SW 1271 (cell line): ENCODE measurements at places on chromosomes 7 and 10.
A peak's percentile ranks its signal among the peaks of the same experiment; 100 is the strongest.

GRCh38 chr10:68332259-68333057 lies at the start of gene PBLD:
PBLD (minus strand) TSS chr10:68332928; CDS start chr10:68306844, 26,084 bp downstream.
- peak; percentile 24 for DNase-seq

DNA sequence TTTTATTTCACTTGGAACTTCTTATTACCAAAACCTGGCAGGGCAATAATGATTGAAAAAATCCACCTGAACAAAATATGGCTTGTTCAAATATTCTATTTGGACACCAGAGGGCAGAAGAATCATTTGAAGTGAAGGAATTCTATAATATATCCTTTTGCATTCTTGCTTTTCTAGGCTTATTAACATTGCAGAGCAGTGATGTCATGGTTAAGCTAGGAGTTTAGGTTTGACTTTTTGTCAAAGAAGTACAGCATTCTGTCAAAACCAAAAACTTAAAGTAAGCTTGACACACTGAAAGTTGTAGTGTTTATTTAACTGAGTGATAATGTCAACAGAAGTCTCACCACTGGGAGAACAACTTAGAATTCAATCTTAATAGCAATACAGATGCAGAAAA lies 156.0 kb downstream of the SEMA3D start:
- peak; percentile 56 for DNase-seq

DNA sequence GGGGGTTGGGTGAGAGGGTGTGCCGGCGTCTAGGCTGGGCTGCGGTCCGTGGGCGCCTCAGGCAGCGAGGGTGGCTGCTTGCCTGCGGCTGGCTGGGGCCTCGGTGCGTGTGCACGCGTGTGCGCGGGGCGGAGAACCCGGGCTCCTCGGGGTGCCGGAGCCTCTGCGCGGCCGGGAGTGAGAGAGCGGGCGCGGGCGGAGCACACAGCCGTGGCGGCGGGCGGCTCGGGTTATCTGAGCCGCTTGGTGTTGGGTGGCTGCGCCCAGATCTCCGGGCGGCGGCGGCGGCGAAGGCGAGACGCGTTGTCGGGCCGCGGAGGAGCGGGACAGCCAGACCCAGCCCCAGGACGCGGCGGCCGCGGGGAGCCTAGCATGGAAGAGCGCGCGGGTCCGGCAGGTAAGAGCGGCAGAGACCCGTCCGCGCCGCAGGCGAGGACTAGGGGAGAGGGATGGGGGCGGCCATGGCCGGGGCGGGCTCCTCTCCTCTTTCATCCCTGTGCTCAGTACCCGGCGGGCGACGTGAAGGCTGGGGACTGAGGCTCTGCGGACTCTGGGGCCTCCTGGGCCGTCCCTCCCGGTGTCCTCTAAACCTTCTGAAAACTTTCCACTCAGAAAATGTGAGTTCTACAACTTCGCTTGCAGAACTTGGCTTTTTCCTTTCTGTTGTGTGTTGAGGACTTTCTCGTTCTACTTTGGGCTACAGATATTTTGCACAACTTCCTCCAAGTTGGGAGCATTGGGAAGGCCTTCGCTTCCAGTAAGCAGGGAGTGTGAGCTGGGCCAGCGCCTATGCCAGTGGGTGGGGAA lies 9.8 kb upstream of the PAX2 start:
- no peak for DNase-seq

GRCh38 chr10:113879691-113880090 lies 25.2 kb downstream of the NHLRC2 start:
- no peak for DNase-seq

DNA sequence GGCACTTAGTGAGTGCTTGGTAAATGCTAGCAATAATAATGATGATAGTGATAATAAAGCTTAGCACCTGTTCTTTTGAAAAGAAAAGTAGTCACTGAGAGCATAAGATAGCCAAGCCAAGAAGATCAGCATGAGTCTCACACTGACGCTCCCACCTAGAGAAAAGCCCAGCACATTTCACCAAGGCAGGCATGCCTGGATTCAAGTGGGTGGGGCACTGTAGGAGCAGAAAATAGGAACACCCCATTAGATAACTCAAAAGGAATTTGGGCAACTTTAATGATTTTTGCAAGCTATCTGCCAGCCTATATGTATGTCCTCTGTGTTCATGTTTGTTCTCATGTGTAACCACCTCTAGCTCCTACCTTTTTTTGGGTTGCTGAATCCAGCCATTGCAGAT lies 18.1 kb upstream of the SORBS1 start:
- no peak for DNase-seq
